ENCODE measurements at places on chromosomes 3 and 15.
A peak's percentile ranks its signal among the peaks of the same experiment; 100 is the strongest.

- DNase-seq: no peak
Measured at GRCh38 chr3:136267235-136267634, 17.1 kb downstream of the PCCB start.

DNA sequence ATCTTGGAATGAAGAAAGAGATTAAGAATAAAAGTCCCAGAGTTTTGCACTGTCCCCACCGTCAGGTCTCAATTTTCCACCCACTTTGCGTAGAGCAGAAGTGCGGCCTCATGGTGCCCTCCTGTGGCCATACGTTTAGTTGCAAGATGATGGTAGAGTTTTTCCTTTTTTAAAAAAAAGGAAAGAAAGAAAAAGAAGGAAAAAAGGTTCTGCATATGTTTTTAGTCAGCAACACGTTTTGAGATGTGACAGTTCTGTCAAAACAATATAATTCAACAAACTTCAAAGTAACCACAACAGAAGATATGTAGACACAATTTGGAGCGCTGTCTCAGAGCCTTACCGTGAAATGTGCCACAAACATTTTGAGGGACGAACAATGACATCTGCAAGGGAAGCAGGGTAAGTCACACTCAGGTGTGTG lies 24.6 kb downstream of the EBLN2 start:
- peak; percentile 72 for DNase-seq

DNA sequence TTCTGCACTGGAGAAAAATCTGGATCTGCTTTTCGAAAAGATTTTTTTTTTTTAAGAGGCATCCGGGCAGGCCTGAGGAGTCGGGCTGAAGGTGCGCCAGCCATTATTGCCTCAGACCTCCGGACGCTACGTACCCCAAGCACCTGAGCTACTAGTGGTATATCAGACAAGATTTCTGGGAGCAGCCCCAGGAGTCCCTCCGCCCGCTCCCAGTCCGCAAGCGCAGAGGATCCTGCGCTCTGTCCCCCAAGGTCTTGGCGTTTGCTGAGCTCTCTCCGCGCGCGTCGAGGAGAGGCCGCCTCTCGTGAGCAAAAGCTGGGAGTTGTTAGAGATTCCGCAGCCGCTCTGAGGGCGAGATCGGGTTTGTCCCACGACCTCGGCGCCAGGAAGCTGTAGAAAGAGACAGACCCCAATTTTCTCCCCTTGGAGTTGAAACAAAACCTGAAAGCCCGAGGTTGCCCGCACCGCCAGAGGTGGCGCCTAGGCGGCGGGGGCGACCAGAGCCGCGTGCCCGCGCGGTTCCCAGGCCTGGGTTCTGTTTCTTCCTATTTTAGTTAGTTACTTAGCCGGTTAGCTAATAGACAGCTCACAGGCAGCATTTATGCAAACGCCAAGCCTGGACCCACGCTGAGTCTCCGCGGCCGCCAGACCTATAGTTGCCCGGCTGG lies 72.5 kb upstream of the POLG start:
- no peak for DNase-seq

GRCh38 chr3:151169262-151169947 lies 33.6 kb downstream of the GPR171 start:
- DNase-seq: no peak

DNA sequence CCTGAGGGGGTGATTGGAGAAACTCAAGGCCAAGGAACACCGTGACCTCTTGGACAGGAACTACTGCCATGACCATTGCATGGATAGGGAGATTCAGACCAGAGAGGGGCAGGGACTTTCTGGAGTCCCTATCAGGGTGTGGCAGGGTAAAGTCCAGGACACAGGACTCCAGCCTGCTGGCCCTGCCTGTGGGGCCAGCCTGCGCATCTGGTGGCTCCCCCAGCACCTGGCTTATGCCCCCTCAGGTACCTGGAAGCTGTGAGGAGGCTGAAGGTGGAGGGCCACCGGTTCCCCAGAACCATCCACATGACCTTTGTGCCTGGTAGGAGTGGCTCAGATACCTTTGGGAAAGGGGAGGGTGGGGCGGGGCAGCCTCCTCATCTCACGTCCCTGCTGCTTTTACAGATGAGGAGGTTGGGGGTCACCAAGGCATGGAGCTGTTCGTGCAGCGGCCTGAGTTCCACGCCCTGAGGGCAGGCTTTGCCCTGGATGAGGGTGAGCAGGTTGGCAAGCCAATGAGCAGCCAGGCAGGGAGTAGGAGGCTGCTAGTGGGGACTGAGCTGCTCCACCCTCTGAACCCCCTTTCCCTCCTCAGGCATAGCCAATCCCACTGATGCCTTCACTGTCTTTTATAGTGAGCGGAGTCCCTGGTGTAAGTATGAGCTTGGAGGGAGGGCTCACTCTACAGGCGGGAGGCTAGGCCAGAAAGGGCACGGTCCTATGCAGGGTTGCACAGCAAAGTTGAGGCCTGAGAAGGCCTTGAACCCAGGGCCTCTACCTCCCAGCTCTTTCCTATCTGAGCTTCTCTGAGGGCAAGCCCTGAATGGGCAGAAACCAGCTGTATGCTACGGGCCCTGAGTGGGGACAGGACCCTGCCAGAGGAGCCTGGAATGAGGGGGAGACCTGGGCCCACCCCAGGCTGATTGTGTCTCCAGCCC lies 2.9 kb downstream of the ACY1 start:
- no peak for DNase-seq

DNA sequence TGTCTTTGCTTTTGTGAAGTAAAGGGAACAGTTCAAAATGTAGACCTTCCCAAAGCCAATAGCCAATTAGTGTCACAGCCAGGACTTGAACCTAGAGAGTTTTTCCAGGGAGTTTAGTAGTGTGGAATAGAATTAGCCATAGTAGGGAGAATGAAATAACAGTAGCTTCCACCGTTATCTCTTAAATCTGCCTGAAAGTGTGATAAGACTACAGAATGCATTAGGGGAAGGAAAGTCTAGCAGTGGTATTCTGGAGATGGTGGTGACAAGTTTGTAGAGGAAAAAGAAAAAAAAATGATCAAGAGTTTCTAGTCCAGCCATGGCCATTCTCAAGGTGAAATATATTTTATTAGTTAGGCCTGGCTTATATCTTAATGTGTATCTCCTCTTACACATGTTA lies 13.8 kb downstream of the ATP11B start:
- DNase-seq: no peak

DNA sequence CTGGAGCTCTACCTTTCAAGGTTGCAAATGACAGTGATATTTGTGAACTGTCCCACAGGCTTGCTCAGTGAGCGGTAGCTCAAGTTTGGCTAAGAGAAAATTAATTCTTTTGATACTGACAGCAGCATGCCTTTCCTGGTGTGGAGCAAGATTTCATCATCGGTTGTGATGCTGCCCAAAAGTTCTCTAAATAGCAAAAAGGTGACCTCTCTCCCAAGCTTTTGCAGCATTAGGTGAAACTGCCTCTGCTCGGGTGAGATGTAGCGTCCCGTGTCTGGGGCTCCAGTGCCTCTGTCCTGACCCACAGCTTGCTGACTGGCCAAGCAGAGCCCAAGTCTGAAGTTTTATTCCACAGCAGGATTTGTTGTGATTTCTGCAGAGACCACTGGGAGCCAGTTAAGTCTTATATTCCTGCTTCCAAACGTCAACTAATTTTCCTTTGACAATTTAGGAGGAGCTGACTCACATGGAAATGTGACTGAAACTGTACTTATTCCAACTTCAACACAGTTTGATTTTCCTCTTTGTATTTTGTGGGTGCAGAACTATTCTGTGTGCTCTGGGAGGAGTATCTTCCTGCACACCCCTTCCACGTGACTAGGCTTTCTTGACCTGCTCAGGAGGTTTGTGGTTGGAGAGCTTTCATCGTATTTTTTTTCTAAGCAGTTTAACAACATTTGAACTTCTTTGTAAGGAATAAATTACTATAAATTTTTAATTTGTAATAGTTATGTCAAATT lies 5.9 kb downstream of the SYNM start:
- DNase-seq: peak; percentile 58

GRCh38 chr3:71862371-71863140 lies 77.6 kb upstream of the PROK2 start:
- DNase-seq: peak; percentile 60

GRCh38 chr15:98699591-98700424 lies 51.5 kb downstream of the IGF1R start:
- DNase-seq: no peak

DNA sequence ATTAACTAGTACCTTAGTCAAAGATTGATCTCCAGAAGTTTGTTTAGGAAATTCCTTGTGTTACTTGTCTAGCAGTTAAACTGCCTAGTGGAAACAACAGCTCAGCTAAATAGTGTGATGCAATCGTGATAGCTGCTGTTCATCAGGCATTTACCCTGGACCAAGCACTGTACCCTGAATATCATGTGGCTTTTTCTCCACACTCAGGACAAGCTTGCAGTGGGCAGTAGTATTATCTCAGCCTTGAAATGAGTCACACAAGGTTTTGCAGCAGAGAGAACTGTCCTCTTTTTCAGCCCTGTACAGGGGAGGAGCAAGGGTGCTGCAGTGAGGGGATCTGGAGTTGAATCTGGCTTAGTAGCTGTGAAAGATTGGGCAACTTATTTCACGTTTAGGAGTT lies 208.4 kb downstream of the TP63 start:
- peak; percentile 49 for DNase-seq

- no peak for DNase-seq
Measured at GRCh38 chr15:74352393-74352910, 15.0 kb downstream of the CYP11A1 start.

DNA sequence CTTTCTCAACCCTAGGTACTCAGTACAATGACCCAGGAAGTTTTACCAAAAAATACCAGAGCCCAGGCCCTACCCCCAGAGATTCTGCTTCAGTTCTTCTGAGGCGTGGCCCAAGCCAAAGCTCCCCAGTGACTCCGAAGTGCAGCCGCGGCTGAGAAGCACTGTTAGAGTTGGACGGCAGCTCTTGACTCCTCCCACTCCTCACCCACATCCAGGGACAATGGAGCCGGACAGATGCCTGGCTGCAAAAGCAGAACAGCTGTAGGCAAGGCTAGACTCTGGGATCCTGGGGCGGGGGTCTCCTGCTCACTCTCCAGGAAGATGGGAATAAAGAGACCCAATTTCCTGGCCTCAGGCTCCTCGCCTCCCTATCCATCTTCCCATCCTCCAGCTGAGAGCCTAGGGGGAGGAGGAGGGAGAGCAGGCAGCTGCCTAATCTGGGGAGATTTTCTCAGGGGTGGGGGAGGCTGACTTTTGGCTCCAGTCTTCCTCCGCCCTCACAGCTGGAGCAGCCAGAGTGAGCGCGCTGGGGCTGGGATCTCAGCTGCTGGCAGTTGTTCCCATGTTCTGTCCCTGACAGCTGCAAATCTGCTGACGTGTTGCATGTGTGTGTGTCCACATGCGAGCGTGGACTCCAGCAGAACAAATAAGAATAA lies 223.8 kb downstream of the OPA1 start:
- peak; percentile 66 for DNase-seq

- peak; percentile 37 for DNase-seq
Measured at GRCh38 chr15:58931987-58932588, 1.4 kb downstream of the SLTM start.

DNA sequence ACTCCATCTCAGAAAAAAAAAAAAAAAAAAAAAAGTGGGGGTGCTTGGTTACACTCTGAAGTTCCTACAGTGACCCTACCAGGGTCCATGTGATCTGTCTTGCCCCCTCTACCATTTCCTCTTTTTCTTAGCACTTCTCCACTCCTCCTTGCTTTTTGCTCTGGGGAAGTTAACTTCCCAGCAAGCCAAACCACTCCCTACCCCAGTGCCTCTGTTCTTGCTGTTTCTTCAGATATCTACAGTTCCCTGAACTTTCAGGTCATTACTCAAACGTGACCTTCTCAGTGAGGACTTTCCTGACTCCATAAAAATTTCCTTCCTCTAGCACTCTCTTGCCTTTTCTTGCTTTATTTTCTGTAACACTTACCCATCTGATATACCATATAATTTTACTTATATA lies 61.1 kb upstream of the GCNT3 start:
- no peak for DNase-seq

DNA sequence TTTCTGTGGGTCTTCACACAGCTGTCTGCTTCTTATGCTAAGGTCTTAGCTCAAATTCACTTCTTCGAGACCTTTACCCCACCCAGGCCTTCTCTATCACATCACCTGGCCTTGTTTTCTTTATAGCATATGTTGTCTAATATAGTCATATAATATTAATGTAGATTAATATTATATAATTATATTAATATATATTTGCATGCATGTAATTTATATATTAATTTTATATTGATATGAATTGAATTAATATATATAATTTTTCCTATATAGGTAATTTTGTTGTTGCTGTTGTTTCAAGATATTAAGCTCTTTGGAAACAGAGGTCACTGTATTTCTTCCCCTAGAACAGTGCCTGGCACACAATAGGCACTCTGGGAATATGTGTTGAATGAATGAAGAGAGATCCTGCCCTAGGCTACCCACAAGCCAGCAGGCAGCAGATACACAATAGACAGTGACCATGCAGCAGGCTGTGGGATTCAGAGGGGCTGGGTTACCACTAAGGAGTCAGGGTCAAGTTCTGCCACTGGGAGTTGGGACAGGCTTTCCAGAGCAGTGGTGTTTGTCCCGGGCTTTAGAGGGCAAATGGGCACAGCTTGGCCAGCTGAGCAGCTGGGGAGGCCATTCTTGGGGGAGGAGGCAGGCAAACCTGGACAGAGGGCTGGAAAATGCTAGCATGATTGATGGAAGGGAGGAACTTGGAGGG lies 126.3 kb downstream of the DNAJB8 start:
- no peak for DNase-seq

GRCh38 chr3:163196815-163197374 lies 1700.3 kb downstream of the OTOL1 start:
- no peak for DNase-seq

- DNase-seq: peak; percentile 83
Measured at GRCh38 chr15:42704492-42704926, 32.4 kb downstream of the CDAN1 start.

DNA sequence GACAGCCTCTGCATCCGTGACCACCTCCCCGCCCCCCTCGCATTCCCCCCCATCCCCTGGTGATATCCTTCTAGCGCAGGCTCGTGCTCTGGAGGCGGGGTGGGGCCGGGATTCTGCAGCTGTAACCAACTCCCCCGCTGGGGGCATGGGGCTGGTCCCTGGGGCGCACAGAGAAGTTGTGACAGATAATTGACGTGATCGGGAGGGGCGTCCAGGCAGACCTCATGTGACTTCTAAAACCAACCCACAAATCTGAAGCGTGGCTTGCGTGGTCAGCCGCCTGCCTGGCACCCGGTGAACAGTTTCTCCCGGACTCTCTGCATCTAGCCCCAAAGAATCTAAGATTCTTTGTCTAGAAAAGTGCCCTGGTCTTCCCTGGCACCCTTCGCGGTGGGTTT lies 100.6 kb upstream of the IGF1R start:
- DNase-seq: peak; percentile 26

- DNase-seq: no peak
Measured at GRCh38 chr3:165658027-165658426, 179.2 kb downstream of the BCHE start.

DNA sequence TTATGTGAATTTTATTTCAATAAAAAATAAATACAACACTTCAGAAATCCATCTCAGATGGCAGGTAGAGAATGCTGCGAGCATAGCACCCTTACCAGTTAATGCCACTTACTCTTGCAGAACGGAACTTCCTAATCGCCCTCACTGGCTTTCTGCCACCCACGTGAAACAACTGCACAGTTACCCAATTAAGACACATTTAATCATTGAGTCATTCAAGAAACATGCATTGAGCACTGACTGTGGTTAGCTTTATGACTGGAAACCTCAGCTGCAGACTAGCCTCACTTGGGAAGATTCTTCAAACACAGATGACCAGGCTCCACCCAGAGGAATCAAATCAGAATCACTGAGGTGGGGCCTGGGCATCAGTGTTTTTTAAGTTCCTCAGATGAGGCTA lies 5.6 kb upstream of the MFGE8 start:
- DNase-seq: peak; percentile 89

GRCh38 chr3:129230311-129231019 lies 18.9 kb upstream of the COPG1 start:
- DNase-seq: peak; percentile 62

Measured in AG20443 (cell line).